ENCODE measurements at places on chromosomes 4 and X.

GRCh38 chr4:145480257-145480656 is 1.4 kb upstream of the SMAD1 start:
- DNase-seq: no peak

GRCh38 chrX:154733066-154733425 is 17.8 kb downstream of the GAB3 start:
- DNase-seq: no peak

GRCh38 chrX:71171110-71171801 is 26.6 kb downstream of the NLGN3 start:
- no peak for DNase-seq

DNA sequence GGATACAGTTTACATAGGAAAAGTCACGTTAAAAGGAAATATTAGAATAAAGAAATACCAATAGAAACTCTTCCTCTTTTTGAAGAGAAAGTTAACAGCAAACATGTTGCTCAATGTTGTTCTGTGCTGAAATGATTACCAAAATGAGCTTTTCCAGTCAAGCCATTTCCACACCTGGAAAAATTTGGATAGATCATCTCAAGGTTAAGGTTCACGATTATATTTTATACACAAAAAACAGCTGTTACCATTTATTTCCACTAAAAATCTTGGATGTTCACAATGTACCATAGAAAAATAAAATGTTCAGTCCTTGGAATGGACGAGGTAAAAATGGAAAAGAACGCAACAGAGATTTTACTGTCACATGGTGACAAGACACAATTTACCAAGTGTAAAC is 218.7 kb downstream of the SCFD2 start:
- DNase-seq: no peak

DNA sequence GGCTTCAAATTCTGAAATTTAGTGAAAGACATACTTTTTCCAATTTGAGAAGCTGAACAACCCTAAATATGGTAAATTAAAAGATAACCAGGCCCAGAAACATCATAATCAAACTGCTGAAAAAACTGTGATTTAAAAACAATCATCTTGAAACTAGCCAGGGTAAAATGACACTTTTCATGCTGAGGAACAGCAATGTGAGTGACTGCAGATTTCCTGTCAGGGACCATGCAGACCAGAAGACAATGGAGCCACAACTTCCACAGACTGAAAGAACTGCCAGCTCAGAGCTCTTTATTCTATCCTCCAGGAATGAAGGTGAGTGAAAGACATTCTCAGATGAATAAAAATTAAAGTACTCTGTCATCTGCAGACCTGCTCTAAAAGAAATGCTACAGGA is 73.3 kb downstream of the NAT8L start:
- no peak for DNase-seq

- DNase-seq: peak; percentile 84
Measured at GRCh38 chrX:154373340-154374306, 811 bp downstream of the FLNA start.

GRCh38 chr4:127642169-127642568 is 9.4 kb downstream of the INTU start:
- peak; percentile 33 for DNase-seq

GRCh38 chr4:131499141-131499873 is 1649.8 kb upstream of the PCDH10 start:
- no peak for DNase-seq

DNA sequence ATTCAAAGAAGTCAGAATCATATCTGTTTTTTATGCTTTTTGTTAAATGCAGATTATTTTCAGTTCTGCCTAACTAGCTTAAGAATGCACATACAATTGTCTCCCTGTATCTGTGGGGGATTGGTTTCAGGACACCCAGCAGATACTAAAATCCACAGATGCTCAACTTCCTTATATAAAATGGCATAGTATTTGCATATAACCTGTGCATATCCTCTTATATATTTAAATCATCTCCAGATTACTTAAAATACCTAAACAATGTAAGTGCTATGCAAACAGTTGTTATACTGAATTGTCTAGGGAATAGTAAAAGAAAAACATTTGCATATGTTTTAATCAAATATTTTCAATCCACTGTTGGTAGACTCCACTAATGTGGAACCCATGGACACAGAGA is 279.4 kb downstream of the TMA16 start:
- no peak for DNase-seq

GRCh38 chrX:24988314-24988713 is 27.5 kb downstream of the ARX start:
- no peak for DNase-seq

GRCh38 chrX:1661048-1661921 is 46.4 kb downstream of the ASMT start:
- no peak for DNase-seq

GRCh38 chr4:88958080-88958479 is 98.9 kb downstream of the FAM13A start:
- DNase-seq: no peak

GRCh38 chr4:41257257-41257901 is 651 bp downstream of the UCHL1 start:
- peak; percentile 45 for DNase-seq

GRCh38 chr4:64880557-64880956 is 471.3 kb upstream of the TECRL start:
- DNase-seq: no peak

GRCh38 chr4:7725951-7726350 is 213.7 kb downstream of the AFAP1 start:
- peak; percentile 48 for DNase-seq

DNA sequence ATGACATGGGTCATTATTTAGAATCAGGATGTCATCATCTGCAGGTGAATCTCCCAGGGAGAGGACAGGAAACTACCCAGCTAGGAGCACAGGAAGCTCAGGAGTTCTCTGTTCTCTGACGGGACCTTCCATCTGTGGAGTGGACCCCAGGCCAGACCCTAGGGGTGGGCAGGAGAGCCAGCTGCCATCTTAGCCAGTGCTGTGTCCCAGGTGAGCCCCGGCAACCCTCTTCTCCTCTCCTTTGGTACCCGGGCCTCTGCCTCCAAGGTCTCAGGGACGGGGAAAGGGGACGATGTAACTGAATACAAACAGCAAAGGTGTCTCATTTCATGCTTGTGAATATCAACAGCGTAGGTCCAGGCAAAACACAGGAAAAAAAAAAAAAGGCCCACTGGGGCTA is 48.5 kb downstream of the C4orf50 start:
- DNase-seq: no peak

DNA sequence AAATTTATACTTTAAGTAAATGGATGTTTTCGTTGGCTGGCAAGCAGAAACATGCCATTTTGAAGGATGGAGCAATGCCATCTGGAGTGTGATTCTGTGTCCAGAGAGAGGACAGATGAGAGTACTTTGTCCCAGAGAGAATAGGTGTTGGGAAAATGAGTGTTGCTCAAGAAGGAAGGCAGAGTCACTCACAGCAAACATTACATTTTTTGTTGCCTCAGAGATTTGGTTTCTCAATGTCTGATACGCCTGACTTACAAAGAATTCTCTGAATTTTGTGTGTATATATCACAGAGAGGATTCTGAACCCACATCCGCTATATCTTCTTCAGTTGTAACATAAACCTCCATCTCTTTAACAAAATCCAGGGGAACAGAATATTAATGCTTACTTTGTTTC is 102.8 kb upstream of the PCDH18 start:
- peak; percentile 82 for DNase-seq

DNA sequence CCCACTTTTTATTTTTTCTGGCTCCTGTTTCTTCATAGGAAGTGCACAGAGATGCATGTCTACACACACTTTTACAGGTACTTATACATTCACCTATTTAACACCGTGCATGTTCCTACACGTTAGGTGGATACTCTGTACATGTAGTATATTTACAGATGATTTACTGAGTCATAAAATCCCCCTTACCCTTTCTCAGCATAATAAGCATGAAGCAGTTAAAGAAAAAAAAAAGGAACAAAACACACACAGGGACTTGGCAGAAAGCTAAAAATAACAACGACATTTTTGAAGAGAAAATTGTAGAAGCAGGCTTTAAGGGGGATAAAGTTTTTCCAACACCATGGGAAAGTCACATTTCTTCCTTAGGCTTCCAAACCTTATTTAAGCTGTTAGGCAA is 96.4 kb upstream of the IQCM start:
- DNase-seq: no peak

DNA sequence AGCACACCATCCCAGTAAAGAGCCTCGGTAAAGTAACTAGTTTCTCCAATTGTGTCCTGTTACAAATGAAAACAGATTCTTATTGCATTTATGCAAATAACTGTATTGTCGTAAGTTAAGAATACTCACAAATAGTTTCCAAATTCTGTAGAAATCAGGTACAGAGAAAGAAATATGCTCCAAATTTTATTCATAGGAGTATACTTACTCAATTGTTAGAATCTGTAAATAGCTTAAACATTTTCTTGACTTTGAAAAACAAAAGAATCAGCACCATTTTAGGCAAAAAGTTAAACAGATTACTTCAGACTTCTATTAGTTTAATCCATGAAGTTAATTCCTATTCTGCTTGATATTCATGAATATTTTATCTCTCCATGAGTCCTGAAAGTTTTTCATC is 10.7 kb downstream of the CNGA1 start:
- DNase-seq: no peak

DNA sequence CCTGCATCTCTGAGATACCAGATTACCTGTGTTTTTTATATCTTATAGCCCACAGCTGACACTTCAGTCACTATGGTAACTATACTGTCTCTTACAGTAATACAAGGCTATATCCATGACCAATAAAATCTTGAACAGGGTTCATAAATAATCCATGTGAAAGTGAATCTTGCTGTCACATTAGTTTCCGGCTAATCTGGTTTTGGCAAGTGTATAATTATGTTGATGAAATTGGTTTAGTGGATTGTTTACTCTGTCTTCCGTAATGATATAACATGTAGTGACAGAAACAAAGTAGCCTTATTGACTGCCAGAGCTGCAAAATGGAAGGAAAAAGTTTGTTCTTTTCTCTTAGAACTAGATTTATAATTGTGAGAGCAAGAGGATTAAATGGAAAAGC is 686.6 kb upstream of the PABPC4L start:
- no peak for DNase-seq

GRCh38 chrX:15167826-15168225 is 102.1 kb downstream of the ASB9 start:
- no peak for DNase-seq

DNA sequence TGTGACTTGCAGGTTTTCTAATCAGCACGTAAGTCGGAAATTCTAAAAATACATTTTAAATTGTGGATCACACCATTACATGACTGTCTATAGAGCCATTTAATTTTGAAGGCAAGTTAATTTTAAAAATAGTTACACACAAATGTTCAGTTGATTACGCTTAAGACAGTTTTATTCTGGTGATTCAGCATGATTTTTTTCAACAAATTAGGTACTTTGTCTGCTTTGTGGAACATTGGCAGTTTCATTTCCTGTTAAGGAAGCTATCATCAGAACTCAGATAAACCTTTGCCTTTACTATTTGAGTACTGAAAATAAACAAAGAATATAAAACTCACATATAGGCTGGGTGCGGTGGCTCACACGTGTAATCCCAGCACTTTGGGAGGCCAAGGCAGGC is 19.5 kb downstream of the SAT1 start:
- DNase-seq: no peak

DNA sequence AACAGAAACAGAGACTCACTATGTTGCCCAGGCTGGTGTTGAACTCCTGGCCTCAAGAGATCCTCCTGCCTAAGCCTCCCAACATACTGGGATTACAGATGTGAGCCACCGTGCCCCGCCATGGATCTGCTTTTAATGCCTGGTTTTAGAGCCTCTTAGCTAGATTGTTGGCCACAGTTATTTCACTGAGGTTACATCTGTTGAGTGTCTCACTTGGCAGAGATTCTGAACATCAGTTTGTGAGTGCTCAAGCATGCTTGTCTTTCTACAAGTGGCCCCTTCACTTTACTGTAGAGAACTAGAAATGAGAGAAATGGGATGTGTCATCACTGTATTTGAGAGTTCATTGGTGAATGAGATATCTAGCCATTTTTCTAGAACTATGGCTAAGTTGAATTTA is 218.5 kb downstream of the APBB2 start:
- DNase-seq: peak; percentile 91

DNA sequence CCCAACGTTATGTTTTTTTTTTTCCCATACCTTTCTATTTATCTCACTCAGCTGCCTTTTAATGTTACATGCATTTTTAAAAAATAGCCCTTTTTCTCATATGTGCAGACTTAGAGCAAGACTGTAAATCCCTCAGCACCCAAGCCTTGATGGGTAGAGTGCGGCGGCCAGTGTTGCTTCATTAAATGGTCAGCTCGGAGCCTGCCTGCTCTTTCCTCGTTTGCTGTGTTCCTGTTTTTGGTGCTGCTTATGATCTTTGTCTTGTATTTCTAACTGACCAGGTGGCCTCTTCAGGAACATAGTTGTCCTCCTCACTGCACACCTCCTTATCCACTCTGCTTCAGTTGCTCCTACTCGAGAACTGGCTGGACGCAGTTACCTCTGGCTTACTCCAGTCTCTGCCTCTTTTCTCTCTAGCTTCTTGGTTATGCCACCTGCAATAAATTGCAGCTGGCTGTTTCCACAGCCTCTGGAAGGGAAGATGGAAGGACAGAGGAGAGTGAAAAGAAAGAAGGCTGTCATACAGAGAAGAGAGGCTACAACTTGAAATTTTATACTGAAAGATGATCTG is 10.7 kb downstream of the RBPJ start:
- DNase-seq: no peak

DNA sequence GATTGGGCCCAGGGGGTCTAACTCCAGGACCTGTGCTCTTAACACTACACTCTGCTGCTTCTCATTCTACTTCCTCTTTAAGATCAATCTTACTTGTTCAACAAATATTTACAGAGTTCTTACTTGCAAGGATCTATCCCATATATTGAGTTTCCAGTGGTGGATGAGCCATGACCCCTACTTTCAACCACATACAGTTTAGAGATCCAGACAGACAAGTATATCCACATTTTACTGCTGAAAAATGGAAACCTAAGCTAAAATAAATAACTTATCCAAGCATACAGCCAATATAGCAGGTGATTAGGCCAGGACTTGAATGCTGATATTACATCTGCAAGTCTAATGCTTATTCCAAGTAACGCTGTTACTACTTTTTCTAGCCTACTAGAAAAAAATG is 18.7 kb downstream of the TMEM150C start:
- DNase-seq: no peak

- DNase-seq: no peak
Measured at GRCh38 chr4:128675083-128675482, 134.4 kb upstream of the JADE1 start.

- no peak for DNase-seq
Measured at GRCh38 chr4:124997124-124997523, 284.6 kb upstream of the ANKRD50 start.
